ENCODE measurements at places on chromosomes 2 and 18. TPM values are rescaled to one million over a fixed set of nuclear protein-coding genes. Genes with fewer than 3 reads are reported as not detected.

- DNase-seq, result no peak
These were observed 251.6 kb downstream of the TNS1 start for GRCh38 chr2:217751192-217751591.

DNA sequence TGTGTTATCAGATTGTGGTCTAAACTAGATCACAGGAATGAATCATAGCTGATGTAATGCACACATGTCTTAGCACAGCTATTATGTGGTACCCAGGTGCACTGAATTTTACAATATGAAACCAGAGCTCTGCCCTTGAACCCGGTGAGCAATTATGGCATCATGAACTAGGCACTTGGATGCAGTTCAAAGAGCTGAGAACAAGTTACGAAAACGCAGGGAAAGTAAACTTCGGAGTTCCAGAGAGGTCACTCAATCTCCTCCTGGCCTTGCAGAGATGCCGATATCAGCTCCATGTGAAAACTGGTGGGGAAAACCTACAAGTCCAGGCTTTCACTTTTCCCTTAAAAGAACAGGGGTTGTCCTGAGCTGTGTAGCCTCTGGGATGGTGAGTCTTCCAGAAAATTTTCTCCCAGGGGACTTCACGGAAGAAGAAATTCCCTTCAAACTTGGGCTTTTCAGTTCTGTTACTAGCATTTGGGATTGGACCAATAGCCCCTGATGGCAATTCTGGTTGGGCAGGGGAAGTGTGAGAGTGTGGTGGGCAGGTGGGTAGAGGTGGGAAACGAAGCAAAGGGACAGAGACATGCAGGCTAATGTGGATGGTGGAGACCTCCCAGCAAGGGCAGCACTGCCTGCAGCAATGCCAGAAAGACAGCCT, 71.1 kb upstream of the SH3BP4 start:
- no peak for DNase-seq

DNA sequence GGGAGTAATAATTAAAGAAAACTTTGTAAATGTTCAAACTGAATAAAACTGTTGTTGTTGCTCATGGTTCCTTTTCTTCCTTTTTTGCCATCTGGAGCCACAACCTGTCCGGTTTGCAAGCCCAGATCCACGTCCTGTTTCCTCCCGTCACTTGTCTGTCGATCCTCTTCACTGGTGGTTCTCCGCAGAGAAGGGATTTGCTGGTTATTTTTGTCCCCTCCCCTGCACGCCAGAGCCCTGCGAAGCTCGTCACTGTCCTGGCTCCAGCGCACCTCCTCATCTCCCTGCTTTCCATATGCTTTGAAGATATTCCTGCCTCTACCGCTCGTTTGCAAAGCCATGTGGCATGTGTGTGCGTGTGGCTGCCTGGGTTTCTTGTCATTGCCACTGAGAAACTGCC, 461.4 kb downstream of the RNF144A start:
- DNase-seq, result no peak

Gene C2orf80
- total RNA-seq, result not detected

GRCh38 chr18:69557282-69557681, 156.6 kb downstream of the DOK6 start:
- no peak for DNase-seq

DNA sequence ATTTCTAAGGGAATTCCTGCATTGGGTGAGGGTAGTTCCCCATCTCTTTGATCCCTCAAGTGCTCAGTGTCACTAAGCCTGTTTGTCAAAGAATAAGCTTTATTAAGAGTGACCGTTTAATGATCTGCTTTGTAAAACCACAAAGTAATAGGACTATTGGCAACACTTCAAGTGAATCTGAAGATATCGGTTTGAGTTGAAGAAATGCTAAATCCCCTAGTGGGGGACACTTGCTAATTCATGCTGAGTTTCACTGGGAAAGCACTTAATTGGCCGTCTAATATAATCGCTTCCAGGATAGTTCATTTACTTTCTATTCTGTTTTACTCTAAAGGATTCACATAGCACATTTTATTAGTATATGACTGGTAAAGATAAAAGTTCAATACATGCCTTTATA, 54.4 kb downstream of the DTNA start:
- no peak for DNase-seq

GRCh38 chr2:86821306-86821705, 30.6 kb upstream of the CD8A start:
- no peak for DNase-seq

Gene ARMC9
- total RNA-seq, result 5.4 TPM

Gene MC2R
- total RNA-seq, result not detected

GRCh38 chr2:175935289-175936181, 66.5 kb downstream of the LNPK start:
- DNase-seq, result no peak

DNA sequence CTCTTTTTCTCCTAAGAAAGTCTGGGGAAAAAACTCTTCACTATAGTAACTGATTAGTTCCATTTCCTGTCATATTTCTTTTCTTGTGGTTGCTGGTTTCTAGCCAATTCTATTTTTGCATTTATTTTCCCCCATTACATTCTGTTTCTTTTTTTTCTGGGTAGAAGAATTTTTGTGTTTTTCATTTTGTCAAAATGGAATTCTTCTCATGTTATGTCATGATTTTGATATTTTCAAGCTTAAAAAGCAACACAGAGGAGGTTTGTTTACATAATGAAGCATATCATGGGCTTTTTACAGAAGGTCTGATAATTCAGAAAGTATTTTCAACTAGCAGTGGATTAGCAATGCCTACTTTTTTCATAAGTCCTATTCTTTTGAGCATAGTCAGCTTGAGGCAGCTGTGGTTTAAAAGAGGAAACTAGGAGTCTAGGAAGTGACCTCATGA, 102.0 kb downstream of the MAP2 start:
- DNase-seq, result peak; percentile 19

- no peak for DNase-seq
These were observed 1636.9 kb upstream of the SLC39A10 start for GRCh38 chr2:194020155-194020554.

DNA sequence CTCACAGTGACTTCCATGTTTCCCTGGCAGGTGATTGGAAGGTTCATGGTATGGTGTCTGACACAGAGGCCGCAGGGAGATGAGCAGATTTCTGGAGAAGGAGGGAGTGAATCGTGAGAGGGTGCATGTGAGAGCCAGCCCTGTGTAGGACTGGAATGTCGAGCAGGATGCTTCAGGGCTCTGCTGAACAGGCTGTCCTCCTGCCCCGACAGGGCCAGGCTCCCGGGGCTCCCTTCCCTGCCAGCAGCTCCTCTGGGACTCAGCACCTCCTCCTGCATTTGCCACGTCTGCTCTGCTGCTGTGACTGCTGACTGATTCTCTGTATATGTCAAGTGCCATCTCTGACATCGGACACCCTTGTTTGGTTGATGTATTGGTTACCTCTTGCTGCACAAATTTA, 38.5 kb upstream of the INHBB start:
- DNase-seq, result no peak

- DNase-seq, result no peak
These were observed 501.6 kb upstream of the MYT1L start for GRCh38 chr2:2832657-2833056.

- DNase-seq, result no peak
These were observed 170.0 kb downstream of the TXNL1 start for GRCh38 chr18:56468396-56468795.

Gene TRIM43
- not detected for total RNA-seq

DNA sequence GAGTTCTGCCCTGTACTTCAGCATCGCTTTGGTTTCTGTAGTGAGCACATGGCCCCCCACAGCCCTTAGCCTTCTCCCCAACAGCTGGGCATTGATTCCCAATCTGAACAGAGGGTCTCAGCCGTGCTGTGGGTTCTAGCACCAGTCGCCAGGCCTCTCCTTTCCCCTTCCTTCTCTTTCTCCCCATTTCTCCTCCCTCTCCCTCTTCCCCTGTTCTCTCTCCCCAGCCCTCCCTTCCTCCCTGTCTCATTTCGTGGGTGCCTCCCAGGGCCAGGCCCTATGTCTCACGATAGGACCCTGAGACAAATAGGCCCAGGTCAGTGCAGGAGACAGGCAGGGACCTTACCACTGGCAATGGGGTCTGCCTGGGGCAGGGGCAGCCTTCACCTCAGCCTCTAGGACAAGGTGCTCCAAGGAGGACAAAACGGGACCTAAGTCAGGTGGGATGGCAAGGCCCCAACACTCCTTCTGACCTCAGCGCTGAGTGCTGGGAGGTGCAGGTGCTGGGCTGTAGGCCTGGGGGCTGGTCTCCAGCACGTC, 143.4 kb upstream of the GPC1 start:
- DNase-seq, result no peak

- DNase-seq, result no peak
These were observed 802.9 kb upstream of the ID2 start for GRCh38 chr2:7878786-7879482.

GRCh38 chr2:110867078-110867477, 134.7 kb downstream of the ACOXL start:
- no peak for DNase-seq

Gene ESCO1
- total RNA-seq, result 31.2 TPM

- DNase-seq, result no peak
These were observed 61.4 kb upstream of the CCDC195 start for GRCh38 chr2:224777559-224777930.

Gene FAM168B
- 70.5 TPM for total RNA-seq

- no peak for DNase-seq
These were observed 16.3 kb upstream of the SP3 start for GRCh38 chr2:173981520-173981919.

DNA sequence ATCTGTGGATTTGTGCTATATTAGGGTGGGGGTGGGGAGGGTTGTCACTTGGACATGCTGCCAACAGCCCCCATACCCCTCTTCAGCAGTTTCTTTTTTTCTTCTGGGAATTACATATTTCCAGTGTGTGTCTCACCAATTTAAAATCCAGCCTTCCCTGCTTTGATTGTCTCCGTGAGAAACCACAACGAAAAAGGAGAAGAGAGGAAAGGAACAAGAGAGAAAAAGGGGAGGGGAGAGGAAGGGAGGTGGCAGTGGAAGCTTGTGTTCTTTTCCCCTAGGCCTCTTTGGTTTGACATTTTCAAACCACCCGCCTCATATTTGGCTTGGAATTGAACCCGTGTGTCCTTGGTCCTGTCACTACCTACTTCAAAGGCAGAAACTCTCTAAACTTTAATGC, 860 bp downstream of the CTNNA2 start:
- DNase-seq, result no peak

Gene RUFY4
- total RNA-seq, result not detected
